ENCODE measurements at places on chromosomes 5 and 9. TPM values are rescaled to one million over a fixed set of nuclear protein-coding genes. Genes with fewer than 3 reads are reported as not detected.

The CCL28 gene
- total RNA-seq: 17.3 TPM

The SPATA31E1 gene
- not detected for total RNA-seq

GRCh38 chr9:5569409-5569808, 59.1 kb downstream of the PDCD1LG2 start:
- DNase-seq: no peak

- DNase-seq: no peak
Measured at GRCh38 chr5:106849266-106849665, 821.5 kb downstream of the EFNA5 start.

DNA sequence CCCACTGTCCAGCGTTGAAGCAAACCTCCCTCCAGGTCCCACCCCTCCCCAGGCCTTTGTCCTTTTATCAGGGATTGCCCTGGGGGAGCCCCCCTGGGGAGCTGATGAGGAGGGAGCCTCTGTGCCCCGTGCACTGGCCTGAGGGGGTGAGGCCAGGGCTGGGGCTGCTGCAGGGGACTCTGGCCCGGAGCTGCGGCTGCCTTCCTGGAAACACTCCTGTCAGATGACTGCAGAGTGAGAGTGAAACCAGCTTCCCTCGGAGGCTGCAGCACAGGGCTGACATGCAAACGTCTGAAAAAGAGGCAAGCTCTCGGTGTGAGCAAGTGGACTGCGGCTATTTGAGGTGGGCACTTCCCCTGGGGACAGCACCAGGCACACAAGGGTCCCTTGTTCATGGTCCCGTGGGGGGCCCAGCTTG, 4.6 kb upstream of the TRAF2 start:
- DNase-seq: no peak

- DNase-seq: no peak
Measured at GRCh38 chr9:71690063-71690688, 78.1 kb downstream of the CEMIP2 start.

GRCh38 chr5:91306497-91306896, 76.6 kb downstream of the ARRDC3 start:
- no peak for DNase-seq

The QRFP gene
- total RNA-seq: not detected

DNA sequence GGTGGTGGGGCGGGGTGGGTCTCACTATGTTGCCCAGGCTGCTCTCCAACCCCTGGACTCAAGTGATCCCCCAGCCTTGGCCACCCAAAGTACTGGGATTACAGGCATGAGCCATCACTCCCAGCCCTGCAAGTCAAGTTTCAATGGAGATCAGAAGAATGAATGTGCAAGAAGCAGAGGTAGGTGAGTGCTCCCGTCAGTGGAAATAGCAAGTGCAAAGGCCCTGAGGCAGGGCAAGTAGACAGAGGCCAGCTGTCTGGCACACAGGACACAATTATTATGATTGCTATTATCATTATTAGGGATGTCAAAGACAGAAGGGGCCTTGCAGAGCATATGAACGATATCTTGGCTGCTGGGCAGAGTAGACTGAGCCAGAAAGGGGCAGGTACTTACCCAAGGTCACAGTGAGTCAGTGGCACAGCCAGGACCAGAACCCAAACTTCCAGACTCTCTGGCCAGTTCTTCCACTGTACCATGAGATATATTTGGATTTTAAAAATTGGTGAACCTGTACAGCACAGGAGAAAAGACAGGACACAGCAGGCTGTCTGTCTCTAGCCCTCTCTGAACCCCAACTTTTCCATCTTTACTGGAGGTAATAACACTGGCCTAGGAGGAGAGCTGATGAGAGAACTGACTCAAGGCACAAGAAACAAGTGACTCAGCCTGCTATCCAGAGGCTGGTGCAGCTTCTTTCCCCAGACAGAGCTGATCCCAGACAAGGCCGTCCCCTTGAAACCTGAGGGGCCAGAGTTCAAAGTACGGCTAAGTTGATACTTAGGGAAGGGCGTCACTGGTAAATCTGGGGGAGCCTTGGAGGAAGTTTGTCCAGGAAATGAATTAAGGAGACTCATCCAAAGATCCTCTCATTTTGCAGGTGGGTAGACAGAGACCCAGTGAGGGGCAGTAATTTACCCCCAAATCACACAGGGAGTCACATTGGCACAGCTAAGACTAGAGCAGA, 1.4 kb downstream of the HDHD3 start:
- DNase-seq: no peak

DNA sequence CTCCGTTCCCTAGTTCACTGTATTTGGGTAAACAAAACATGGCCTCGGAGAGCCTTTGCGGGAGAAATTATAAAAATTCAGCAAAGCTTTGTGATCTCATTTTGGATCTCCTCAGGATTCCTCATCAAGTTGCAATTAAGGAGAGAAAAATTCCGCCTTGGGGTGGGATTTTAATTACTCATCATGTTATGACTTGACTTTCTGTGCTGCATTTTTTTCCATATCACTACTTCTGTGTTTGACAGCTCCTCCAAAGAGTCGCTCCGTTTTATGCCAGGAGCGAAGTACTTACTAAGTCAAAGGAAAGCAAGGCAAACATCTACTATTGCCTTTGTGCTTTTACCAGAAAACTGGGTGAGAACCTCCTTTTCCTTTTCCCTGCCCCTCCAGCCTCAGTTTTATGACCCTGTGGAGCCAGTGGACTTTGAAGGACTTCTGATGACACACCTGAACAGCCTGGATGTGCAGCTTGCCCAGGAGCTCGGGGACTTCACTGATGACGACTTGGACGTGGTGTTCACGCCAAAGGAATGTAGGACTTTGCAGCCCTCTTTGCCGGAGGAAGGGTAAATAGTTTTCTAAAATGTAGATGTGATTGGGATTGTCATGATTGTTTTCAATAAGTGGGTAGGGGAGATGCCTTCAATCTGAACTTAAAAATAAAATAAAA, 71.5 kb downstream of the DOCK8 start:
- no peak for DNase-seq

DNA sequence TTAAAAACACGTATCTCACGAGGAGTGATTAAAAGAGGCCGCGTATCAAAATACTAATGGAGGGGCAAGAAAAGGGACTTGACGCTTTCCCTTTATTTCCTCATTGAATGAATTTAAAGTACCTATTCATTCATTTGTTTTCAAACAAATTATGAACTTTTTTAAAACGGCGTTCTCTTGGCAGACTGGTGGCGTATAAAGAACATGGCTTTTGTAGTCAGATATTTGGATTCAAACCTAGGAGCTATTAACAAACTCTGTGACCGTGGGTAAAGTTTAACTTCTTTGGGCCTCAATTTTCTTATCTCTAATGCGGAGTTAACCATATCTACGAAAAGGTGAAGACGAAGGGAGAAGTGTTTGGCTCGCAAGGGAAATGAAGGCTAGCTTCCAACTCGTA, 876 bp downstream of the CAAP1 start:
- DNase-seq: no peak

The ORM2 gene
- total RNA-seq: not detected

The MBLAC2 gene
- total RNA-seq: 6.1 TPM

GRCh38 chr9:127213859-127214258, 50.7 kb upstream of the GARNL3 start:
- no peak for DNase-seq

The SPATA31A5 gene
- total RNA-seq: not detected

The BAAT gene
- total RNA-seq: not detected

DNA sequence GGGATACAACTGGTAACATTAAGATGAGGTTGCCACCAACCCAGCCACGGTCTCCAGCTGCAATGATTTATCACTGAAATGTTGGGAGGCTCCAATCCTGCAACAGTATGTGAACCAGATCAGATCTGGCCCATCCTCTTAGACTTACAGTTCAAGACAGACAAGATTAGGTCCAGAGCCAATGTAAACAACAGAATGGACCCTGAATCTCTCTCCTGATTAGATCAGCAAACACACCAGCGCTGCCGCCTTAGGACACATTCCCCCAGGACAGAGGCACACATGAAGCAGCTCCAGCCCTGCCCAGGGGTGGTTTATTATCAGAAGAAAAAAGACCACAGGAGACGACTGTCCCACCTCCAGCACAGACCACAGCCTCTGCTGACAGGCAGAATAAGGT, 82.1 kb downstream of the SLIT3 start:
- DNase-seq: no peak

The SLC6A18 gene
- total RNA-seq: not detected

DNA sequence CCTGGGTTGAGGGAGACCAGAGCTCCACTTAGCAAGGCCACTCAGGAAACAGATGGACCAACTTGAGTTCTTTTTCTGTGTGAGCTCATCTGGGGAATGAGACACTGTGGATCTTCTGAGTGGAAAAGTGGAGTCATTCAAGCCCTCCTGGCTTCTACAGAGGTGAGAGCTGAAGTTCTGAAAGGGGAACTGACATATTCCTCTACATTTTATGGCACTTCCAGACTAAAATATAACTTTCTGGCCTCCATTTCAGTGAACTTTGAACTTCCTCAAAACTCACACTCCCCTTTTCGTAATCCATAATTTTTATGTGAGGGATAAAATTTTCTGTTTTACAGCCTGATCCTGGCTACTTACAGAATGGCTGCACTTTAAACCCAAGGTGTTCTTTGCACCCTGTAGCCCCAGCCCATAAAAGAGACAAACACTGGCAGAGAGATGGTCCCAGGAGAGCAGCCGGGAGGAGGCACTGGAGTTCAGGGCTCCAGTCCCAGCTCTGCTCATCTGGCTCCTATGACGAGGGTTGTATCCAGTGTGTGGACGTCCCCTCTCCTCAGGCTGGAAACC, 10.8 kb downstream of the SPAAR start:
- no peak for DNase-seq

The ADRA1B gene
- total RNA-seq: not detected

GRCh38 chr5:59259237-59259636, 634.3 kb downstream of the PDE4D start:
- DNase-seq: no peak

- DNase-seq: no peak
Measured at GRCh38 chr9:119487118-119487827, 118.0 kb upstream of the BRINP1 start.

DNA sequence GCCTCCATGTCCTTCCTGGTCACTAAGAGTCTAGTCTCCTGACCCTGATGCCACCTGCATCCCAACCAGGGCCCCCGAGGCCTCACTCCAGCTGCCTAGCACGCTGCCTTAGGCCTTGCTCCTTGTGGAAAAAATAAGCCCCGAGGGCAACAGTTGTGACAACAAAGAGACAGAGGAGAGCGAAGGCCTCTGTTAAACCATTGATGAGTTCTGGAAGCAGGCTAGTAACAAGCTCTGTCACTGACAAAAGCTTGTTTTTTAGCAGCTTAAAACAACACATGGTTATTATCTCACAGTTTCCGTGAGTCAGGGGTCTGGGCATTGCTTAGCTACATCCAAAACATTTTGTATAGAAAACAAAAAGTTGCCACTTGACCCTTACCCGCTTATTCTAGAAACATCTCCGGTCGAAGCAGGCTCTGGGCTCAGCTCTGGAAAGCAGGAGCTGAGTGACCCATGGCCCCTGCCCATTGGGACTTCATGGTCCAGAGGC, 48.2 kb upstream of the TBC1D2 start:
- DNase-seq: no peak

All from lower leg skin (tissue), 4 donors.